ENCODE measurements at places on chromosomes 13 and 19.

GRCh38 chr19:37669450-37669914 is 14.2 kb upstream of the ZFP30 start:
- no peak for DNase-seq

DNA sequence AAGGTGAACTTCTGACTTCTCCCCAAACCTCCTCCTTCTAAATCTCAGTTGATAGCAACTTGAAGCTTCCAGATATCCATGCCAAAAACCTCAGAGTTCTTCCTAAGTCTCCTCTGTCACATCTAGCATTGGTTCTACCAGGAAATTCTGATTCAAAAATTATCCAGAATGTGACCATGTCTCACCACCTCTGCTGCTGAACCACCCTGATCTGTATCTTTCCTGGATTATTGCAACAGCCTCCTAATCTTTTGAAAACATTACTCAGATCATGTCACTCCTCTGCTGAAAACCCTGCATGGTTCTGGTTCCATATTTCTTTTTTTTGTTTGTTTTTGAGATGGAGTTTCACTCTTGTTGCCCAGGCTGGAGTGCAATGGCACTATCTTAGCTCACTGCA is 78.7 kb upstream of the TNFSF11 start:
- DNase-seq: no peak

DNA sequence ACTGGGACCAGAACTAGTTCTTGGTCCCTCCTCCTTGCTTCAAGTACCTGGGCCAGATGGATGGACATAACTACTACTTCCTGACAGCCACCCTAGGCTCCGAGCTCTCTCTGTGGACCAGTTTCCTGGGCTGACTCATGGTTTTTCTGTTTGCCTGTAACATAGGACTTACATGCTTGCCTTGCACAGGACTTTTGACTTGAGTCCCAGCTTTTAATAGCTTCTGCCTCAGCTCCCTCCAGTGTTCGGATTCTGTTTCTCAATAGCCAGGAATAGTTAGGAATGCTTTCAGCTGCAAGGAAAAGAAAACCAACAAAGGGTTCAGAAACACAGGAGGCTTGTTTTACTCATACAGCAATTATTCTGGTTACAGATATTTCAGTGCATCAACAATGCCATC is 405.9 kb downstream of the ZNF536 start:
- no peak for DNase-seq

DNA sequence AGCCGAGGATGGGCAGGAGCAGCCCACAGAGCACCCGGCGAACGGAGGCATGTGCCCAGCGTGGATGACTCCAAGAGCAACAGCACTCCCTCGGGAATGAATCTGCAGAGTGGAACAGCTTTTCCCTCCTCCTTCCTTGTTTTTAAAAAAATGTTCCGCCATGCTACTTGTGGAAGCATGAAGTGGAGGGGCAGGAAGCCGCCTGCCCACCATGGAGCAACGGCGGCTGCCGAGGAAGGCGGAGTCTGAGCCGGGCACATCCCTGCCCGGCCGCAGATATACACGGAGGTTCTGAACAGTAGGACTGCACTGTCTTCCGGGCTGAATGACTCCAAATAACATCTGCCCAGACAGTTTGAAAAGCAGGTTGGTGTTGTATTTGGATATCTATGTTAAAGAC is 65.2 kb downstream of the SOX1 start:
- DNase-seq: no peak

- DNase-seq: peak; percentile 95
Observed at GRCh38 chr19:7852851-7853769, 21.1 kb downstream of the PRR36 start.

GRCh38 chr19:2207991-2208860 is 27.9 kb downstream of the PLEKHJ1 start:
- DNase-seq: no peak

GRCh38 chr13:82634946-82635345 is 1247.3 kb downstream of the SLITRK1 start:
- DNase-seq: no peak

DNA sequence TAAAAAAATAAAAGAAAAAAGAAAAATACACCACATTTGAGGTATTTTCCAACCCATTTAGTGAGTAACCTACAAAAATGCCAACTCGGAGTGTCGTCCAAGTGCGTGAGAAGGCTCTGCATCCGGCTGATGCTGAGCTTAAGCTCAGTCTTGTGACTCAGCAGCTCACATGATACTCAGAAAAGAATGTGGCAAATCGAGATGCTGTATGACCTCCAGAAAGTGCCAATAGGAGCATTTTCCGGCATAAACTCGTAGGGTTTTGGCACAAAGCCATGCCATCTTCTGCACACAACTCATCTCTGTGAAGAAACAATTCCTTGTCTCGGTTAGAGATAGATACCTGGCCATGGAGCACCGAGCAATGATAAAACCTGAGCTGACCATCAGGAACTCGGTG is 58.5 kb downstream of the TRPM4 start:
- DNase-seq: no peak

DNA sequence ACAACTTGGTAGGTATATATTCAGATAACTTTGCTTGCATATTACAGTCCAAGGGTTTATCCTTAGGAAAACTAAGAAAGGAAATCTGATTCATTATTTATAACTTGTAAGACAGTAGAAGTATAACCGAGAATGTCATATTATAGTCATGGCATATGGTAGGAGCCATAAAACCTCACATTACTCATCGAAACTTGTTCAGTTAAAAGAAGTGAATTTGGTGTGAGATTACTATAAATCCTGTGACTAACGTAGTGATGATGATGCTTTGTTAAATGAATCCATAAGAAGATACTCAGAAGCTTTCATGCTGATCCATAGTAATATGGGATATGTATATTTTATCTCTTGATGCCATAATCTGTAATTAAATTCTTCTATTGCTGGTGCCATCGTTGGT is 57.3 kb downstream of the MTUS2 start:
- no peak for DNase-seq

DNA sequence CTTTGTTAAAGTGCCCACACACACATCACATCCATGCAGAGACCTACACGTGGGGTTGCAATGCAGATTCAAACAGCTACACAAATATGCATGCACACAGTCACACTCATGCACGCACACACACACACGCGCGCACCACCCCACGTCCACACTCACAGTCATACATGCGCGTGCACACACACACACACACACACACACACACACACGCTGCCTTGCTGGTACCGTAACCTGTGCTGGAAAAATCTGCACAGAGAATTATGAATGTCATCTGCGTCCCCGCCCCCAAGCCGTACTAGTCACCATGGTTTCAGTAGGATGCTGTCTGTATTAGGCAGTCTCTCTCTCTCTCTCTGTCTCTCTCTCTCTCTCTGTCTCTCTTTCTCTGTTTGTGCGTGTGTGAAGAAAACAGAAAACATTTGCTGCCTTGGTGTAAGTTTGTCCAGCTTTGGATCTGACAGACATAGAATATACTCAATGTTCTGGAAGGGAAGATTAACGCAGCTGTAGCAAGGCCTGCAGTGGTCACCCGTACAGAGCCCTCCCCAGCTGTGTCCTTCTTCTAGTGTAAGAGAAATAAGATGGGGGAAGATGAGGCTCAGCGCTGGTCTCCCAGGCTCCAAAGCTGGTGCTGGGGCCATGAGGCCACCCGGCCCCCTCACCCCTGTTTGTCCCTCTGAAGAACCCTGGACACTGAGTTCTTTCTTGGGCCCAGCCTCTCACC is 26.4 kb upstream of the DPP9 start:
- no peak for DNase-seq

- no peak for DNase-seq
Observed at GRCh38 chr13:23642110-23642509, 71.9 kb downstream of the TNFRSF19 start.

GRCh38 chr13:36992362-36992761 is 6.8 kb downstream of the ALG5 start:
- DNase-seq: no peak

GRCh38 chr13:66225072-66225471 is 1005.1 kb downstream of the PCDH9 start:
- no peak for DNase-seq

- DNase-seq: peak; percentile 82
Observed at GRCh38 chr19:49689133-49690078, at the start of gene ADM5. ADM5 (plus strand) TSS chr19:49689594; CDS start chr19:49689838, 244 bp downstream.

- peak; percentile 63 for DNase-seq
Observed at GRCh38 chr13:113776231-113777125, 17.5 kb downstream of the TMEM255B start.

DNA sequence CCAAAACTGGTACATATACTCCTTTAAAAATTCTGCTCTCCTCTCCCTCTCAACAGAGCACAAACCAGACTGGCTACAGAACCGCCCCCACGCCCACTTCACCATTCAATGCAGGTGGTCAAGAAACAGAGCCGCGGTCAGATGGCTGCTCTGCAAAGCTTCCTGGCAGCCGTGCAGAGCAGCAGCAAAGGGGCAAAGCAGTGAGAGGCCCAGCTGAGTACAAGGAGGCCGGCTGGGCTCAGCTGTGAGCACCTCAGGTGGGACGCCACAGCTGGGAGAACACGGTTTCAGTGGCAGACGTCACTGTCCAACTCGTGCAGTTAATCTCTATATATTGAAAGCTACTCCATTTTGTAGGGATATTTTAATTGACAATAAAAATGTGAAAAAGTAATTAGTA is 8.3 kb downstream of the GRTP1 start:
- DNase-seq: no peak

DNA sequence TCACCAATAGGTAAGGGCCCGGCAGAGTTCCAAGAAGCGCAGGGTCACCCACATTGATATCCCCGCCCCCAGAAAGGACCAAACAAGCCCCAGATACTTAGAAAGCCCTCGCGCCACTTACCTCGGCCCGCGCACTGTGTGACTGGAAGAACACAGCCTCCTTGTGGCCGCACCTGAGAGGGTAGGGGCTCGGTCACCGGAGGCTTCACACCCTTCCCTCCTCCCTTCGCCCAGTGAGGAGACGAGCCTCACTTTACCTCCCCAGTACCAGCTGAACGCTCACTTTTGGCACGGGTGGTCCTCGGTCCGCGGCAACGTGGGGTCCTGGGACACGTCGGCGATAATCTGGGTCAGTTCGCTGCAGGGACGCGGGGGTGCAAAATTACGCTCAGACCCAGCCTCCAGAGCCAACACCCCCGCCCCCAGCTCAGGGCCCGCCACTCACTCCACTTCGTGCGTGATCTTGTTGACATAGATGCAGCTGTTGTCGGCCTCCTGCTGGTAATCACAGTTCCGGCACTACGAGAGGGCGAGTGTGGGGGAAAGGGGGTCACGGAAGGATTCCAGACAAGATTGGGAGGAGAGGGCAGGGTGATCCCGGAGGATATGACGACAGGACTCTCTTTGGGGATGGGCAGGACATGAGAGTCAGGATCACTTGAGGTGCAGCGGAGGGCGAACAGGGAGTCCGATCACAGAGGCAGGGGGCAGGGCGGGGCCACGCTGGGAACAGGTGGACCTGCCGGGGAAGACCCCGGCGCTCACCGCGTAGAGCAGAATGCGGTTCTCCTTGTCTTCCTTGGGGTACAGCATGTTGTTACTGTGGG is 568 bp downstream of the POLR2I start:
- DNase-seq: peak; percentile 25

- no peak for DNase-seq
Observed at GRCh38 chr19:17266589-17266974, 661 bp upstream of the BABAM1 start.

DNA sequence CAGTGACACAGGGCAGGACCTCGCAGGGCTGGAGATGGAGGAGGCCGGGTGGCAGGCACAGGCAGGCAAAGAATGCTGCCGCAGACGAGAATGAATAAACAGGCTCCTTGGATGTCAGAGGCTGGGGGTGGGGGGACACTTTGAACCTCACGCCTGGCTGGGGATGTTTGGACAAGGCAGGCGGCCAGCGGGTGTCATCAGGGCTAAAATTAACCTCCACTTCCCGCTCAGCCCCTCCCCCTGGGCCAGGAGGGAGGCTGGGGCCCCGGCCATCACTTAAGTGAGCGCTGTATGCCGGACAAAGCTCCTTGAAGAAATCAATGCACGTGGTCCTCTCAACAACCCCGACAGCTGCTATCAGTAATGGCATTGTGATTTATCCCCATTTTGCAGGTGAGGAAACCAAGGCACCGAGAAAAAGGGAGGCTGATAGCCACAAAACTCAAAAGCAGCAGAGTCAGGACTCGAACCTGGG is 10.3 kb upstream of the FUT5 start:
- peak; percentile 67 for DNase-seq

DNA sequence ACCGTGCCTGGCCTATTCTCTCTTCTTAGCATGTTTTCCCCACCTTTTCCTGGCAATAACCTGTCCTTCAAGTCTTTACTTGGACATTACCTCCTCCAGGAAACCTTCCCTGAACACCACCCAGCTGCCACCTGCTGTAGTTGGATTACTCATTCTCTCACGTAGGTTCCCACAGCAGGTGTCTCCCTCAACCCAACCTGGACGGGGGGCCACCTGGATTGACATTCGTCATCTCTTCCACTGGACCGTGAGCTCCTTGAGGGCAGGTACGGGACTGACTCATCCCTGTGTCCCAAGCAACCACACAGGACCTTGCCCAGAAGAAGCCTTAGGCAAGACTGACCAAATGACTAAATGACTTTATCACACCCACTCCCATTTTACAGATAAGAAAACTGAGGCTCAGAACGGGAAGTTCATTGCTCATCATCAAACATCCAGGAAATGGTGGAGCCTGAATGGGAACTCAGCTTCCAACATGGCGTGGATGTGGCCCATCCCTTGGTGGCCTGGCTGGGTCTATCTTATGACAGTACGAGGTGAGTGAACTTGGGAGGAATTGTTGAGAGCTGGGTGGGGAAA is 3.5 kb upstream of the KLK6 start:
- DNase-seq: no peak

DNA sequence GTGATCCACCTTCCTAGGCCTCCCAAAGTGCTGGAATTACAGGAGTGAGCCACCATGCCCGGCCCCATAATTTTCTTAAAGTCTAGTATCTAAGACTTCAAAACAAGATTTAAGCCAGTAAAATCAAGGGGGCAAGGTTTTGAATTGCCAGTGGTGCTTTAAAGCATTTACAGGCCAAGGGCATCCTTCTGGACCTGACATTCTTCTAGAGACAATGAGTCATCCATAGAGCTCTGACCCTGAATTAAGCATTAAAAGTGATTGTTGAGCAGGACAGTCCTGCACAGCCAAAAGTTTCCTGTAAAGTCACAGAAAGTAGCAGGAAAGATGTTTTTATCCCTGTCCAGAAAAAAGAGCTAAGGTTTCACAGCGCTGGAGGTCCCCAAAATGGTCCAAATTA is 50.9 kb upstream of the ATP12A start:
- no peak for DNase-seq

GRCh38 chr13:27283906-27284493 is 13.4 kb downstream of the RASL11A start:
- peak; percentile 26 for DNase-seq

- no peak for DNase-seq
Observed at GRCh38 chr13:31793246-31793645, 53.9 kb downstream of the RXFP2 start.

Measured in NCI-H510A treated with DMSO at 0.1 percent for 48 hours (cell line).